ENCODE measurements at places on chromosomes 5 and 9.

DNA sequence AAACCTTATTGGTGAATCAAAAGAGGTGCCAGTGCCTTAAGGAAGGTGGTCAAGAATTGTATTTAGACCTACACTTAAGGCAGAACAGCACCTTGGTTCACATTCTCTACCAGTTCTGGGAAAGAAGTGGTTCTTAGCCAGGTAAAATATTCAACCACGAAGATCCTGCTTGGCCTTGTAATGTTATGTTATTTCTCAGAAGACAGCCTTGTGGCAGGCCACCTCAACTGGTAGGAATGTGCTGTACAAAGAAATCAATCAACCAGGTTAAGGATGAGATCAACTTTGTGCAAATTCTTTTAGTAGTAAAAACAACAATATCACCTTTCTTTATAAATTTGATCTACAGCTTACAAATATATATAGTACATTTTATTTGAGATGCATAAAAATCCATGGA lies 246.8 kb downstream of the ARRDC3 start:
- DNase-seq: no peak

DNA sequence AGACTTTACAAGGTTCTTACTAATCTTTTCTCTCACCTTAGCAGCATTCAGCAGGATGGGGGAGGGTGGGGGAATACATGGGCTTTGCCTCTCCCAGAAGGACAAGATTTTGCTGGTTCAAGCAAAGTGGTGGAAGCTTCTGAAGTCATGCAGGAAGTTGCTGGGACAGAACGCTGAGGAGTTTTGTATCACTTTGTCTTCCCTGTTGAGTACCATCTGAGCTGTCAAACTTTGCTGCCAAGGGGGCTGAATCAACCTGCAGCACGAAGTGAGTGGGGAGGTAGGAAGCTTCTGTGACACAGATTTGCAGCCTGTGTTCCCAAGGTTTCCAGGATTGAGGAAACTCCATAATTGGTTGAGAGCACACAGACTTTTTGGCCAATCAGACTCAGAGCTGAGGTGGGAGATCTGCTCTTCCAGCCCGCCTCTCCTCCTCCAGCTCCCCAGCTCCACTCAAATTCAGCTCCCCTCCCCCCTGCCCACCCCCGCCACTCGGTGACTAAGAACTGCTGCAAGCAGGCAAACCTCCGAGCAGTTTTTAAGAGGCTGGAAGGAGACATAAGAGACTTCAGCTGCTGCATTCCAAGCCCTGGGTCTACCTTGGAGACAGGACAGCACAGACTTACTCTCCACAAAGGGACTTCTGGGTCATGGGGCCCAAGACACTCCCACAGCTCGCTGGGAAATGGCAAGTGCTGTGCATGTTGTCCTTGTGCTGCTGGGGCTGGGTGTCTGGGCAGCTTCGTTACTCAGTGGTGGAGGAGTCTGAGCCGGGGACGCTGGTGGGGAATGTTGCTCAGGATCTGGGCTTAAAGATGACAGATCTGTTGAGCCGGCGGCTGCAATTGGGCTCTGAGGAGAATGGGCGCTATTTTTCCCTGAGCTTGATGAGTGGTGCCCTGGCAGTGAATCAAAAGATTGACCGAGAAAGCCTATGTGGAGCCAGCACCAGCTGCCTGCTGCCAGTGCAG lies at the start of gene PCDHGC5:
Gene PCDHGC5, plus strand, starts transcription at position 491 of the 971 bp plus-strand sequence. Its CDS starts 160 bp downstream, at position 651.
- no peak for DNase-seq

DNA sequence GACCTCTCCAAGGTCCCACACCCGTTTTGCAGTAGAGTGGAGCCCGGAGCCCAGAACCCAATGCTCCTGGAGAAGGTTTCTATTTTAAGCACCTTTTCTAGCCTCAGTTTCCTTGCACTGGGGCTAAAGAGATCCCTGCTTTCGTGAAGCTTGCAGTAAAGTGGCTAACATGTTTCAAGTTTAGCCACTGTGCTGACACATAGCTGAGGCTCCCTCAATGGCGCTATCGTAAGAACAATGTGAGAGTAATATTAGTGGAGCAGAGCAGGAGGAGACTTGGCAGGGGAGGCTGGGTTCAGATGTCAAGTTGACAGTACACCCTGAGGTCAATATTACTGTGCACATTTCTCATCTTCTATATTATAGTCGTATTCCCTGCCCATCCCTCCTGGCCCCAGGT lies 7.9 kb downstream of the CTXN3 start:
- no peak for DNase-seq

DNA sequence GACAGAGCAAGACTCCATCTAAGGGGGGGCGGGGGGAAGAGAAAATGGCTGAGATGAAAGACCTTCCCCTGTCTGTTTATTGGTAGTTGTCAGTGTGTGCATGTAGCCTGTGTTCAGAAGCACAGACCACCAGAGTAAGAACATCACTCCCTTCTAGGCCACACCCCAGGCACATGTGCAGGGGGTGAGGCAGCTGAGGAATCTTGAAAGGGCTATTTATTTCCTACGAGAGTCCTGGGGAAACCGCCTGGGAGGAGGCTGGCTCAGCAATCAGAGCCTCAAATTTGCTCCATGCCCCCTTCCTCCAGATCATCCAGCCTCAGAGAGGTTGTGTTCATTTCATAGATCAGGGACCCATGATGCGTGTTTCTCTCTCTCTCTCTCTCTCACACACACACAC lies 7.1 kb downstream of the MYORG start:
- no peak for DNase-seq

DNA sequence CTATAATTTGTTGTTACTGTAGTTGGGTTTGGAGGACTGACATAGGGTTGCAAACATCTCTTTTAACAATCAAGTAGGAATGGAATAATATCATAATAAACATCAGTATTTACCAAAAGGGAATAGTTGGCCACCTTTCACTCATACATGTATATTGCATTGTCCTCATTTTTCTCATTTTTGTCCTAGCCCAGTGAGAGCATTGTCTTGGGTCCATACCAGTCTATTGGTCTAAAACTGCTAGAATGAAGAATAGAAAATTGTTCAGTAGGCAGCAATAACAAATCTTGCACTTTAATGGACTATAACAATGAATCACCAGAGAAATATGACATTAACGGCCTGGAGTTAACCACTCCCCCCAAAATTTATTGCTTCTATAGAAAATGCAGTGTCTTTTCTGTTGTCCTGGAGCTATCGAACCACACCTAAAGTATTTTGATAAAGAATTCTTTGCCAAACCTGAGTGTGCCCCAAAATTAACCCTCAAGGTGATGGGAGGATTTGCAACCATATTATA lies 80.9 kb upstream of the IL33 start:
- no peak for DNase-seq

DNA sequence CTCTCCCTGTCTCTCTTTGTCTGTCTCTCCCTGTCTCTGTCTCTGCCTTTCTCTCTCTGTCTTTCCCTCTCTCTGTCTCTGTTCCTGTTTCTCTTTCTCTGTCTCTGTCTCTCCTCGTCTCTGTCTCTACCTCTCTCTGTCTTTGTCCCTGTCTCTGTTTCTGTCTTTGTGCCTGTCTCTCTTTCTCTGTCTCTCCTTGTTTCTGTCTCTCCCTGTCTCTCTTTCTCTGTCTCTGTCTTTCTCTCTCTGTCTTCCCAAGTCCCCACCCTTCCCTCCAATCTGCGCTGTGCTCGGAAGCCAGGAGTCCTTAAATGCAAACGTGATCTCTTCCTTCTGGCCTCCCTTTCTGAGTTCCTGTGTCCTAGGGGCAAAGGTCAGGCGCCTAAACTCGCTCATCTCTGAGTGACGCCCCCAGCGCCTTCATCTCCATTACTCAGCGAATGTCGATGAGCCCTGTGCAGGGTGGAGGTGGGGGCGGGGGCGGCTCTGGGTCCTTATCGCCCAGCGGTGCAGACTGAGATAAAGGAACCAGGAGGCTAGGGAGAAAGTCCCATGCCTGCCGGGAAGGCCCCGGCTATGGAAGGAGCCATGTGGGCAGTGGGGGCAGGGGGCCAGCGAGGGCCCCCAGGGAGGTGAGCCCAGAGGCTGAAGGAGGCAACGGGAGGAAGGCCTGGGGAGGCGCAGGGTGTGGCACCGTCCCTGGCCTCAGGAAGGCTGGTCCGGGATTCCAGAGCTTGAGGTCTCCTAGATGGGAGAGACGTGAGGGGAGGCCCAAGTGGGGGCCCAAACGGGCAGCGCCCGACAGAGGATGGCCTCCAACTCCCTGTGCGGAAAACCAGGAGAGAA lies 1.5 kb upstream of the SLC6A19 start:
- no peak for DNase-seq

DNA sequence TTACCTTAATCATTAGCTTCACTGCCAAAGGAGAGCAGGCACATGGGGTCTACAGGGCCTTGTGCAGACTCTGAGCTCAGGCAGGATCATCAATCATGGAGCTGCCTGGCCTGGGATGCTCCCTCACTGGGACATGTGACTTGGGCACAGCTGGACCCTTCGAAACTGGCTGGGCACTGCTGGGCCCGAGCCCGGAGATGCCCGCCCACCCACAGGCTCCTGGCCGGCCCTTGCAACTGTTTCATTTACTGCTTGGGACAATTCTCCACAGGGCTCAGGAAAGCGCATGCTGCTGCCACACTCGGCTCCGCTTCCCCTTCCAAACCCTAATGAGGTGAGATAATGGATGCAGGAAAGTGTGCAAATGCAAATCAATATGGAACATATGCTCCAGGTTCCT lies 387.5 kb downstream of the TRIM36 start:
- no peak for DNase-seq

- no peak for DNase-seq
Observed at GRCh38 chr9:101172616-101173015, 144.1 kb downstream of the PLPPR1 start.

- DNase-seq: peak; percentile 68
Observed at GRCh38 chr5:169302491-169303118, 1.7 kb upstream of the SLIT3 start.

GRCh38 chr9:78127279-78128225 lies 95.9 kb upstream of the GNAQ start:
- DNase-seq: no peak

- DNase-seq: no peak
Observed at GRCh38 chr5:127518319-127518621, 830 bp downstream of the PRRC1 start.

- DNase-seq: no peak
Observed at GRCh38 chr5:10310066-10310779, 2.5 kb upstream of the CMBL start.

Measured in suppressor macrophage treated with lipopolysaccharide for 1 hour (primary cell).